ENCODE measurements at places on chromosomes 5 and 9.

GRCh38 chr5:148938522-148938882, 112.1 kb downstream of the ADRB2 start:
- DNase-seq, result no peak

- no peak for DNase-seq
Measured at GRCh38 chr9:114911167-114911821, 19.1 kb downstream of the TNFSF8 start.

- no peak for DNase-seq
Measured at GRCh38 chr5:28132151-28132550, 1093.8 kb upstream of the CDH9 start.

- DNase-seq, result no peak
Measured at GRCh38 chr5:121982146-121982892, 20.5 kb downstream of the SRFBP1 start.

GRCh38 chr5:28344836-28345433, 1306.5 kb upstream of the CDH9 start:
- no peak for DNase-seq

DNA sequence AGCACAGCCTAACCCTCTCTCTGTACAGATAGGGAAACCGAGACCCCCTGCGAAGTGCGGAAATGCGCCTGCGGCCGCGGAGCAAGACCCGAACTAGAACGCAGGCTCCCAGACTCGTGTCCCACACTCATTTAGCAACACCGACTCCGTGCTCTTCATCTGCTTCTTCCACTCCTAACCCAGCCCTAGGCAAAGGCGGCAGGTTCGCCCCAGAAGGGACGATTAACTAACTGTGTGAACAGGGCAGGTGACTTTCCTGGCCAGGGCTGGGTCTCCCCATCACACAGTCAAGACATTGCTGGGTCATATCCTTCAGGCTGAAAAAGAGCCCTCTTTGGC, 903 bp downstream of the CDX1 start:
- DNase-seq, result no peak

DNA sequence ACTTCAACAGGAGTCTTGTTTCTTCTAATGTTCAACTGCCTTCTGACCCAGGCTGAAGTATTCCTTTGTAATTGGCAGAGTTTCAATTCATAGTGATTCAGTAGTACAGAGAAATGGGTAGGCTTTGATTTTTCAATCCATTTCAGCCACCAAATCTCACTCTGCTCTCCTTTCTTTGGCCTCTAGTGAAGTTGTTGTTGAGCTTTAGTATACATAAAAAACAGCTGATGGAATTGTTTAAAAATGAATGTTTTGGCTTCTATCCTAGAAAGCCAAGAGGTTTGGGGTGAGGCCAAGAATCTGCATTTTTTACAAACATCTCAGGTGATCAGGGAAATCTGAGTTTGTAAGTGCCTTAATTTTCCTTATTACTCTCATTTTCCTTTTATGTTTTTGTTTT, 182.9 kb upstream of the MAP1B start:
- no peak for DNase-seq

Measured in tibial artery (tissue), 4 donors.